ENCODE measurements at places on chromosomes 7 and 10.
A peak's percentile ranks its signal among the peaks of the same experiment; 100 is the strongest.

- DNase-seq: no peak
These were observed 57.0 kb downstream of the AP3M1 start for GRCh38 chr10:74093530-74094164.

GRCh38 chr10:113127901-113128283 is 177.8 kb downstream of the TCF7L2 start:
- DNase-seq: no peak

DNA sequence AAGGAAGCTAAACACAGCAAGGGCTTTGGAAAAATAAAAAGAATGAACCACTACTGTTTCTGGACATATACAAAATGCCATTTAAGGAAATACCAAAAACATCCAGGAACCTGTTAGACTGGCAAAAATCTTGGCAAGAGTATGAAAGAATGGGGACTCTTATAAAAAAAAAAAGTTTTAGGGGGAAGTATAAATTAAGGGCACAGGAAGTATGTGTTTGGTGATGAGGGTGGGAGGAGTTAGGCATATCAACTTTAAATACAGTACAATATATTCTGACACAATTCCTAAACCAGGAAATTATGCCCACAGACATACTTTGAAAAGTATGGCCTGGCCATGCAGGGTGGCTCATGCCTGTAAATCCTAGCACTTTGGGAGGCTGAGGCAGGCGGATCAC is 74.2 kb downstream of the WAPL start:
- DNase-seq: no peak

GRCh38 chr10:21297603-21298383 is 227.7 kb downstream of the SKIDA1 start:
- no peak for DNase-seq

GRCh38 chr10:63722537-63722936 is 201.3 kb downstream of the REEP3 start:
- no peak for DNase-seq

GRCh38 chr10:120713573-120714205 is 137.5 kb upstream of the WDR11 start:
- DNase-seq: no peak

DNA sequence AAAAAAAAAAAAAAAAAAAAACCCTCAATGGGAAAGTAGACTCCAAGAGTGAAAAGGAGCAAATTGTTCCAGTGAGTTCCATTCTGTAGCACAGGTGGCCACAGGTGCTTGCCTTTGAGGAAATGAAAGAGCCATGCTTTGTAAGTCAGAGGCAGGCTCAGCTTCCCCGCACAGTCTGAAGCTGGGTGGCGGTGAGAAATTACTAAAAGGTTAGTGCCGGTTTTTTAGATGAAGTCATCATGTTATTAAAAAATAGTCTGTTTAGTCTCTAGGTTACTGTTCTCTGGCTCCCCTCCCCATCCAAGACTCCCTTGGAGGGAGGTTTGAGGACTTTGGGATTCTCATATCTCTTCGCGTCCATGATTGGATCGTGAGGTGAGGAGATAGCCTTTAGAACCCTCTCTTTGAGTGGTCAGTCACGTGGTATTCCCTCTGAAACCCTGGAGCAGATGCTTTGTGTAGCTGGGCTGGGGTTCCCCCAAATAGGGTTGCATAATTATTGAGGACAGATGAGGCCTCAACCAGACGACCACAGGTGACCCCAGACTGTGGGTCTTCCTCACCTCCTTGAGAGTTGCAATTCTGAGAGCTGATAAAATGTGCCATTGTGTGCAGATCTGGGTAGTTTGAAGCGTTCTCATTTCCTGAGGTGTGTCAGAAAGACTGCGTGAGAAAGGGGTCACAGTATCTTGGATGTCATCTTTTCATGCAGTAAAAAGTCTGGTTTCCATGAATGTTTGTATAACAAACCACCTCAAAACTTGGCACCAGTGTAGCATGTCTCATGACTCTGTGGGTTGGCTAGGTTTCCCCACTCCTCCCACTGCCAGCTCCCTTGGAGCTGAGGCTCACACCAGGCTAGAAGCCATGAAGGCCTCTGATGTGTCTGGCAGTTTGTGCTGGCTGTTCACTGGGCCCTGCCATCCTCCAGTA is 27.1 kb downstream of the OGDH start:
- peak; percentile 59 for DNase-seq

- DNase-seq: no peak
These were observed 165.7 kb upstream of the MAGI2 start for GRCh38 chr7:79619216-79619615.

GRCh38 chr10:122126763-122127659 is 138.0 kb downstream of the TACC2 start:
- DNase-seq: no peak

All from activated T-helper 1 cell treated with anti-CD3 and anti-CD28 coated beads, Interleukin-2, amount 50 U/mL, for 16 hours (primary cell).